ENCODE measurements at places on chromosomes 13 and 19. TPM values are rescaled to one million over a fixed set of nuclear protein-coding genes. Genes with fewer than 3 reads are reported as not detected.

CAMSAP3 gene
- 0.31 TPM for total RNA-seq

TMEM255B gene
- total RNA-seq, result 0.88 TPM

PABPC3 gene
- 1.3 TPM for total RNA-seq

SIX5 gene
- 2.3 TPM for total RNA-seq

GIPR gene
- 6.6 TPM for total RNA-seq

PSG3 gene
- total RNA-seq, result not detected

DNA sequence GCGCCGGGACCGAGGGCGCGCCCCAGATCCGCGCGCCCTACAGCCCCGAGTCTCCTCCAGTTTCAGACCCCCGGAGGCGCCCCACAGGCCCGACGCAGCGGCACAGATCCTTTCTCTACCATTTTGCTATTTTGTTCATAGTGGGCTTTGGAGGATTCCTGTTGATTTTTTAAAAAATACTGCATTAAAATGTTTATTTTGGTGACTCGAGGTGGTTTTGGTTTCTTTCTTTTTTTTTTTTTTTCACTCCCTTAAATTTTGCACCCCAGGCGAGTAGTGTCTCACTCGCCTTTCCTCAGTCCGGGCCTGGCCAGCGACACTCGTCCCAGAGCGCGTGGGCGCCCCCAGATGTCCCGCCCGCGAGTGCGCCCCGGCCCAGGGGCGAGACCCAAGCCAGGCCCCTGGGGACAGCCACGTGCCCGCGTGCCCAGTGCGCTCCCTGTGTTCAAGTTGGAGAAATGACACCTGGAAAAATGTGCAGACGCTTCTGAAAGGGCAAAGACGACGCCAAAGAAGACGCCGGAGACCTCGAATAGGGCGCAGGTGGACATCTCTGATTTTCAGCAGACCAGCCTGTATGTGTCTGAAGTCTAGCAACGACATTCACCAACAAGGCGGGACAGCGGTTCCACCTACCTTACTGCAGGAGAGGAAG is 471 bp upstream of the INSR start:
- no peak overlapping the region for H3K27ac ChIP-seq
- H3K4me3 ChIP-seq, result peak overlapping the region; percentile 70
- no peaks in the 10 kb centered on the region for H3K36me3 ChIP-seq
- H3K4me1 ChIP-seq, result peaks cover 6% of the 10 kb centered on the region
- H3K27me3 ChIP-seq, result peaks cover 41% of the 10 kb centered on the region
- DNase-seq, result peak; percentile 54

GRCh38 chr13:94784066-94784465 is 71.7 kb upstream of the SOX21 start:
- H3K36me3 ChIP-seq, result no peaks in the 10 kb centered on the region
- H3K4me1 ChIP-seq, result no peaks in the 10 kb centered on the region
- H3K4me3 ChIP-seq, result no peak overlapping the region
- peaks cover 5% of the 10 kb centered on the region for H3K27me3 ChIP-seq
- H3K27ac ChIP-seq, result no peak overlapping the region
- no peak for DNase-seq

GRCh38 chr19:56403764-56404704 is at the start of gene ZNF583:
Gene ZNF583 (plus strand): TSS chr19:56404332. CDS start chr19:56407115, 2,783 bp downstream.
- peak within 1 kb of the TSS; percentile 98 for H3K27ac ChIP-seq
- H3K27me3 ChIP-seq, result no peaks in the 10 kb centered on the region
- H3K36me3 ChIP-seq, result peaks cover 71% of the 10 kb centered on the region
- DNase-seq, result peak; percentile 94
- peak within 1 kb of the TSS; percentile 76 for H3K4me3 ChIP-seq

GRCh38 chr13:25874907-25875306 is 176.9 kb downstream of the SHISA2 start:
- no peaks in the 10 kb centered on the region for H3K27me3 ChIP-seq
- DNase-seq, result peak; percentile 74
- no peak overlapping the region for H3K4me3 ChIP-seq
- peaks cover 63% of the 10 kb centered on the region for H3K4me1 ChIP-seq
- no peaks in the 10 kb centered on the region for H3K36me3 ChIP-seq

DNA sequence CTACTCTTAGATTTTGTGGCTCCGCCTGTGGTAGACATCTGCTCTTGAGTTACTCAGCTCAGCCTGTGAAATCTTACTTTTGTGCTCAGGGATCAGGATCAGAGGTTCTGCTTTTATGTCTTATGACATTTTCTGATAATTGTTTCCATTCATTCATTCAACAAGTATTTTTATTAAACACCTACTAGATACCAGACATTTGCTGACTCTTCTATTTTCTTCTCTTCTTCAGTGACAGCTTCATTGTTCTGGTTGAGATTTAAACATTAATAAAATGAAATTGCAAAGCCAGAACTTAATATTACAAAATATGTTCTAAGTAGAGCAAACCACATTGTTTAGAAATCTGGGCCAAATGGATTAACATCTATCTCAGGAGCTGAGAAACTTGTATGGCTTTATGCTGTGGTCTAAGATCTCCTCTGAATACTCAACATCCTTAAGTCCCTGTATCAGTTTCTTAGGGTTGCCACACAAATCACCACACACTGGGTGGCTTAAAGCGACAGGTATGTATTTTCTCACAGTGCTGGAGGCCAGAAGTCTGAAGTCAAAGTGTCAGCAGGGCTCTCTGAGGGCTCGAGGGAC is 15.8 kb upstream of the MICU2 start:
- no peak overlapping the region for H3K4me3 ChIP-seq
- H3K27me3 ChIP-seq, result peaks cover 11% of the 10 kb centered on the region
- H3K36me3 ChIP-seq, result no peaks in the 10 kb centered on the region
- no peak for DNase-seq
- H3K4me1 ChIP-seq, result no peaks in the 10 kb centered on the region
- no peak overlapping the region for H3K27ac ChIP-seq

GRCh38 chr19:49615861-49616260 is 24.1 kb downstream of the RRAS start:
- no peak overlapping the region for H3K27ac ChIP-seq
- DNase-seq, result no peak
- H3K27me3 ChIP-seq, result no peaks in the 10 kb centered on the region
- H3K4me3 ChIP-seq, result no peak overlapping the region
- H3K36me3 ChIP-seq, result peaks cover 36% of the 10 kb centered on the region

- DNase-seq, result no peak
- H3K27me3 ChIP-seq, result no peaks in the 10 kb centered on the region
- H3K4me1 ChIP-seq, result no peaks in the 10 kb centered on the region
- no peaks in the 10 kb centered on the region for H3K36me3 ChIP-seq
- H3K27ac ChIP-seq, result no peak overlapping the region
Observed at GRCh38 chr13:103935117-103935516, 868.9 kb upstream of the SLC10A2 start.

DNA sequence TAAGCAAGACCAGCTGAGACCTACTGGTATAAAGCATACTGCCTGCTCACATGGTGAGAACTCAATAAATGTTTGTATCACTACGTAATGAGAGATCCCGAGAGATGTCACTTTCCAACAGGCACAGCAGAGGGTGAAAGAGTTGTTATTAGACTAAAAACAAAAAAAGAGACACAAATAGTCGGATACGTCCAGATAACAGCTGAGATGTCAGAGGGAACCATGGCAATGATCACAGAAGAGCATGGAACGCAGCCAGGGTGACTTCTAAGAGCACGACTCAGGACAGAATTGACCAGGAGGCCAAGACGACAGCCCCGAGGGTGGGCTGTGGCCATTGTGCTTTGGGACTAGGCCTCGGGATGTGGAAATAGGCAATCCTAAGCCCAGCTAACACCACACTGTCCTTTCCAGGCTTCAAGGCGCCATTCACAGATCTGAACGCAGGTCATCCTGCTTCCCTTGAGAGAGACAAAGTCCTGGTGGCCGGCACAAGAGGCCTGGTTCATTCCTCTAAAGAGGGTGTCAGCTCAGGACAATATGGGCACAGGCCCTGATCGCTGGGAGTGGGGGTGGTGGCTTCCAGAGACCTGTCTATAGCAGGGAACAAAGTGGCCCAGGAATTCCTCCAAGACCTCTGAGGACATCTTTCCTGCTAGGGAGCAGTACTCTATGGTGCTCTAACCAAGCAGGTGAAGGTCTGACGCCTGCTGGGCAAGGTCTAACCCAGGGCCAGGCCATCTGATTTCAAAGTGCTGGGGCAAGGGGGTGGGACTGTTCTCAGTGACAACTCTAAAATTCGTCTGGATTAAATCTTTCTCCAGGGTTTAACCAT is 3.2 kb downstream of the SH3GL1 start:
- H3K4me1 ChIP-seq, result peaks cover 62% of the 10 kb centered on the region
- no peaks in the 10 kb centered on the region for H3K27me3 ChIP-seq

Data from activated CD4-positive, alpha-beta memory T cell treated with anti-CD3 and anti-CD28 coated beads for 36 hours (primary cell).